GM12892 (cell line): ENCODE measurements at places on chromosomes 1 and 21.
A peak's percentile ranks its signal among the peaks of the same experiment; 100 is the strongest.

DNA sequence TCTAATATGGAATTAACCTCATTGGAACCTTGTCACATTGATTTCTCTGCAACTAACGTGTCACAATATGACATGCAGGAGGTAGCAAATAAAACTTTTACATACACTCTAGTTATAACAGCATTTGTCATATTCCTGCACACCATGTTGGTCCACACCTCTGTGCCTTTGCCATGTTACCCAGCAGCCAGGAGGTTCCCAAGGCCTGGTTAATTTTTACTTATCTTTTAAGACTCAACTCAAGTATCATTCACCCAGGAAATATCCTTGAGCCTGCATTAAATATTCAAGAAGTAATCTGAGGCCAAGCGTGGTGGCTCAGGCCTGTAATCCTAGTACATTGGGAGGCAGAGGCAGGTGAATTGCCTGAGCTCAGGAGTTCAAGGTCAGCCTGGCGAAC is 447.2 kb upstream of the NR5A2 start:
- DNase-seq: no peak

- DNase-seq: no peak
Measured at GRCh38 chr1:24973315-24973714, 43.2 kb upstream of the RUNX3 start.

GRCh38 chr21:42669041-42669440 is 15.6 kb downstream of the PDE9A start:
- DNase-seq: no peak

DNA sequence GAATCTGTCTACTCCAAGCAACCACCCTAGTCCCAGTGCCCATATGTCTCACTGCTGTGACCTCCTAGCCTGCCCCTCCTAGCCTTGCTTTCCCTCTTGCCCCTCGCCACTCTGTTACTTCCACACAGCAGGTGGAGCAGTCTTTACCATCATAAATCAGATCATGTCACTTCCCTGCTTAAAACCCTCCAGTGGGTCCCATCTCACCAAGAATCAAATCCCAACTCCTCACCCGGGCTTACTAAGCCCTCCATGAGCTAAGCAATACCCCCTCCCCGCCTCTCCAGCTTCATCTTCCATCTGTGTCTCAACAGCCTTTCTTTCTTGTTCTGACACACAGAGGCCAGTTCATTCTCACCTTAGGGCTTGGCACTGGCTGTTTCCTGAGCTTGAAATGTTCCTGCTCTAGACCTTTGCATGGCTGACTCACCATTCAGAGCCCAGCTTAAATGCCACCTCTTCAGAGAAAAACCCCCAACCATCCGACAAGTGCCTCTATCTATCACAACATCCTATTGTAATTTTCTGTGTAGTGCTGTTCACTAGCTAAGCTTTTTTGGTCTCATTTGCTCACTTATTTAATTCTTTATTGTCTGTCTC is 22.3 kb downstream of the KNCN start:
- no peak for DNase-seq

DNA sequence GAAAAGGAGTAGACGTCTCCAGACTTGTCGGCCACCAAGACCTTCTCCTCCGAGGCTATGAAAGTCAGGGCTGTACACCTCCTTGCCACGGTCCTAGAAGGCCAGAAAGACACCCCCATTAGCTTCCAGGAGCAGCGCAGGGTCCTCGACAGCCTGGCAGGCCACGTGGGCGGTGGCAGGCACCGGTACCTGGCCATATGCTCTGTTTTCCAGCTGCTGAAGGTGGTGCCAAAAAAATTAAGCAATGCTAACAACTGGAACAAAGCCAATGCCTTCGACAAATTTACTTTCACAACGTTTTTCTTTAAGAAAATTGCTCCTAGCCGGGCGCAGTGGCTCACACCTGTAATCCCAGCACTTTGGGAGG is 15.9 kb downstream of the WDR4 start:
- DNase-seq: no peak

DNA sequence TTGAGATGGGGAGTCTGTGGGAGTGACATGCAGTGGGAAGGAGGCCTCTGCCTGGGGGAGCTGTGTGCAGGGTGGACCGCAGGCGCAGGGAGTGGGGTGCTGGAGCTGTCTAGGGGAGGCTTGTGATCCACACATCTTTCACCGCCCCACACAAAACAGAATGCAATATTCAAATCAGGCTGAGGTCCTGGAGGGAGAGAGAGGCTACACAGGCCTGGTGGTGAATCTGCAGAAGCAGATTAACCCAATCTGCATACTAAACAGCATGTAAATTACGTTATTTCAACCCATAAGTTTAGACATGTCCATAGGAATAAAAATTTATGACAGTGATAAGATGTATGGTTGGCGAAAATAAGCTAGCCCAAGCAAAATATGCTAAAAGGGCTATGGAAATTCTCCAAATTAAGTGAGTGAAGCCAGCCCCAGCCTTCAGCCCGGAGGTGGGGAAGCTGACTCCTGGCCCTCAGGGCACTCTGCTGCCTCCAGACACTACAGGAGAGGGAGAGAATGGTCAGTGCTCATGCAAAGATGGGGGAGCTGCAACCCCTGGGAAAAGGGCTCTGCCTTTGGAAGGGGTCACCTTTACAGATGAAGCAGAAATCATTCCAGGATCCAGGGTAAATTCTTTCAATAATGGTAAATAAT is 156.2 kb upstream of the CTTNBP2NL start:
- DNase-seq: no peak

- DNase-seq: no peak
Measured at GRCh38 chr1:212421165-212421564, 6.5 kb upstream of the PACC1 start.

DNA sequence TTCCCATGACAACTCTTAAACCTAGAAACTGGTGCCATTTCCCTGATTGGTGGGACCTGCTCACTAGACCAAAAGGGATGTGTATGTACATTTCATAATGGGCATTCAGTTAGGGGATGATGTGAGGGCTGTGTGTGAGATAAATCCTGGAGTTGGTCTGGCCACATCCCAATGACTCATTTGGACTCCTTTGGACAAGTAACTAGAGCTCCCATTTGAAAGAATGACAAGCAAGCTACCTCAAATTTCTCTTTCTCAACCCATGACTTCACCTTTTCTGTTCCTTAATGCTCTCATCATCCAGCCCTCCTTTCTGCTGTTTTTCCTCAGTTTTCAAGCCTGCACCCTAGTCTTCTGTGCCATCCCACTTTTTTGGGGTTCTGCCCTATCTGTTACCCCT is 27.9 kb downstream of the EBNA1BP2 start:
- DNase-seq: no peak

GRCh38 chr1:25805863-25806225 is 5.9 kb downstream of the SELENON start:
- no peak for DNase-seq

DNA sequence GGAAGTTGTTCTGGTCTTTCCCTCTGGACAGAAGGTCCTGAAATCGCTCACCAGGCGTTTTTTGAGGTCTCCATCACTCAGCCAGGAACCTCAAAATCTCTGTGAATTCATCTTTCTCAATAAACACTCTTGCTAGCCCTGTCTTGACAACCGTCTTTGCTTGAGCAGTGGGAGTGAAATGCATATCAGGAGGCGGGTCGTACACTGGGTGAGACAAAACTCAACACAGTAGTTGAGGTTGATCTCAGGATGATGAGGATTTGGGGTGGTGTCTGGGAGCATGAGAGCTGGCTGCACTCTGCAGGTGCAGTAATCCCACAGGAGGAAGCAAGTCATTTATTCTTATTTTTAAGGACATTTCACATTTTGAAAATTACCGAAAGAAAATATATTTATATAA is 1.9 kb downstream of the GPR25 start:
- no peak for DNase-seq

GRCh38 chr1:186571771-186572170 is 108.5 kb downstream of the PTGS2 start:
- no peak for DNase-seq

DNA sequence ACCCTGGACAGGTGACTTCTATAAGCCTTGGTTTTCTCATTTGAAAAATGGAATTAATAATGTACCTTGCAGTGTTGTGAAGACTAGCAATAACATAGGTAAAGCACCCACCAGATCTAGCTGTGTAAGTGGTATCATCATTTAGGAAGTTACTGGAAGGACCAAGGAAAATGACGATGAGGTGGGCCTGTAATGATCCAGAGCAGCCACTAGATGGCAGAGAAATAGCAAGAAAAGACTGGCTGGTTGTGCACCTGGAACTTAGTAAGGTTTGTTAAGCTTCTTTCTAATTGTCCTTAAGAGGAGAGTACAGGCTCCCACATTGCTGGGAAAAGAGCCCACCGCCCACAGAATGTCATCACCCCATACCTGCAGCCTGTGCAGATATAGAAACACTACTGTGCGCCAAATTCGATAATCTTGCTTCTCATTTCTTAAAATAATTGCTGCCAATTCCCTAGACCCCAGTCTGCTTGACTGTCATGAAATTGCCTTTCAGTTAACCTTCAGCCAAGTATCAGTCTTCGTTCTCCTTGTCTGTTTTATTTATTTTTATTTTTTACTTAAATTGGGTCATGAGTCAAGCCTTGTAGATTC is 37.2 kb downstream of the WNT4 start:
- no peak for DNase-seq

- DNase-seq: peak; percentile 93
Measured at GRCh38 chr1:207963427-207964194, 52.7 kb upstream of the CD34 start.

DNA sequence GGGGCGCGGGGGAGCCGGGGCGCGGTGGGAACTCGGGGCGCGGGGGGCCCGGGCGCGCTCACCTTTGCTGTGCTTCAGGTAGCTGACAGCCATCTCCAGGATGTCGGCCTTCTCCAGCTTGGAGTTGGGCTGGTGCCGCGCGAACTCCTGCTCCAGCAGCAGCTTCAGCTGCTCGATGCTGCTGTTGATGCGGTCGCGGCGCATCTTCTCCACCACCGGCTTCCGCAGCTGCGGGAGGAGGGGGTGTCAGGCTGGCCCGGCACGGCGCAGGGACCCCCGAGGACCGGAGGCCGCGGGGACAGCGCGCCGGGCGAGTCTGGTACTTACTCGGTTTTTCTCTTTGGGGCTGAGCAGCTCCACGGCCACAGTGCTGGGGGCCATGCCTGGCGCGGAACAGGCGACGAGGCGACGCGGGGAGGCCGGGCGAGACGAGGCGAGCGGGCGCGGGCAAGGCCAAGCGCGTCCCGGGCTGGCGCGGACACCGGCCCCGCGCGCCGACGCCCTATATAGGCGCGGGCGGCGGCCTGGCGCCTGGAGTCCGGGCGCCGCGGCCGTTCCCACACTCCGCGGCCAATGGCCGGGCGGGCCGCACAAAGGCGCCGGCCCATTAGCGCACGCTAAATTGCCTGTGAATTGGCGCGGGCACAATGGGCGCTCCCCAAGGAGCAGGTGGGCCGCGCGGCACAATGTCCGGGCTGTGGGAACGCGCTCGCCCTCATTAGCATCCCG is at the start of gene HES5:
Gene HES5 (minus strand): TSS at position 480 of the 729 bp plus-strand sequence. CDS start 99 bp downstream, at position 381.
- DNase-seq: no peak

DNA sequence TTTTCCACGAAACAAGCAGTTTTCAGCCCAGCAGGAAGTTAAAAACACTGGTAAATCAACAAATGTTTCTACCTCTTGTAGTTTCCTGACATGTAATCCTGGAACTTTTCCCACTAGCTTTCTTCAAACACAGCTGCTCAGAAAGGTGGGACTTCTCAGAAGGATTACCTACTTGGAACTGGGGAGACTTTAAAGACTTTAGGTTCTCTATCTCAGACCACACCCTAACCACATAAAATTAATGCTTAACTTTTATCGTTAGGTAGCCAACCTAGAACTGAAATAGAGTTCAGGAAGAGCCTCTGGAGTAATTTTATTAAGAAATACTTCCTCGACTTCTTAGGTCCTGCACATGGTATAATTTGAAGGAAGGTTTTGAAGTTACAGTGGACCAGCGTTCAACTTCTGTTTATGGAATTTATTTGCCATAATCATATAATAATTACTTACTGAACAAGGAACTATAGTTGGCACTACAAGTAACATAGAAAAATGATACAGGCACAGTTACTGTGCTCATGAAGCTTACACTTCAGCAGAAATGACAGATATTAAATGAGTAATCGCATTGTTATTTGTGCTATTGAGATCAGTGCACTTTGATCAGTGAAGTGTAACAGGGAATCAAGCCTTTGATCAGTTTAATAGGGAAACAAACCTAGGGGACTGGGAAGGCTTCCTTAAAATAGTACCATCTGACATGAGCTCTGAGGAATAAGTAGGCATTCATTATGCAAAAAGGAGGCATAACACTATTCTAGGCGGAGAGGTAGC is at the start of gene BCL2L15:
Gene BCL2L15 (minus strand): TSS at position 180 of the 774 bp plus-strand sequence. CDS start 206 bp downstream, outside the sequence.
- DNase-seq: no peak

DNA sequence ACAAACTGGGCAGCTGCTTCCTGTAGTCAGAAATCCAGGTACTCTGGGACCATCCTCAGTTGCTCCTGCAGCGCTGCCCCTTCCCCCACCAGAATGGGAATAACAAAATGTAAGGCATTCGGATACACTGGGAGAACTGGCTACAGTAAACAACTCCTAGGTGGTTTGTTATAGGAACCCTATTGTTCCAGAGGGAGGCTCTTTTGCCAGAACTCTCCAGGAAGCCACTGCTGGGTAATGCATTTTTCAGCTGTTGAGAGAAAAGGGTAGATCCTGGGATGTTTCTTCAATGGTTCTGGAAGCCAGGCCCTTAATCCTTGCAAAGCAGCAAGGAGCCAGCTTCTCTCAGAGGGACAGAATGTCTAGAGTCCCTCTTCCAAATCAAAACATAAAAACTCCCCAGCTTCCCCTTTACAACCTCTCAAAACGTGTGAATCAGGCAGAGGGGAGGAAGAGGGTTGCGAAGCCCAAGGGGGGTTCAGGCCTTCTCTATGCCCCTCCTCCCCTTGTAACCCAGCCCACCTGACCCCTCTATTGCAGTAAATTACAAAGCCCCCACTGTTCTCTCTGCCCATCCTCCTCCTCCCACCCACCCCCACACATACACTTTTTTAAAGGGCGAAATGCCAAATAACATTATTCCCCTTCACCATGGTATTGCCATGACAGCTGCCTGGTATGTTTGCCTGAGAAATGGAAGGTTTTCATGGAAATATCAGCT is 29.1 kb downstream of the PLPP3 start:
- DNase-seq: no peak
